ENCODE measurements at places on chromosomes 5 and 9.

GRCh38 chr5:96597438-96598020, 64.6 kb upstream of the CAST start:
- peak; percentile 30 for DNase-seq

DNA sequence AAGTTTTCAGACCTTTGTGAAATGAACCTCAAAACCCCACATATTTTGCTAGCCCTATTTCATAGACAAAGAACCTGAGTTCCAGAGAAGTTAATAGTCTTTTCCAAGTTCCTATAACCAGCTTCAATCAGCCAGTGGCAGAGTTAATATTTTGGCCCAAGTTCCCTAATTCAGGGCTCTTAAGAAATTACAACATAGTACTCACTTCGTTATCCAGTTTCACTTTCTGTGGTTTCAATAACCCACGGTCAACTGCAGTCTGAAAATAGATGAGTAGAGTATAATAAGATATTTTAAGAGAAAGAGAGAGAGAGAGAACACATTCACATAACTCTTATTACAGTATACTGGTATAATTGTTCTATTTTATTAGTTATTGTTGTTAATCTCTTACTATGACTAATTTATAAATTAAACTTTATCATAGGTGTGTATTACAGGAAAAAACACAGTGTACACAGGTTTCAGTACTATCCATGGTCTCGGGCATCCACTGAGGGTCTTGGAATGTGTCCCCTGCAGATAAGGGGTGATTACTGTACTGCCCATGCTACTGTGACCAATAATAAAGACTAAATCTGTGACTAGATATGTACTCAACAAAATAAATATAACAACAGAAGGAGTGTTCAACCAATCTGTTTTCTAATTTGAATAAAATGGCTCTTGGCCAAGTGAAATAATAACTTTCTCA, 9.3 kb upstream of the MYOT start:
- no peak for DNase-seq

DNA sequence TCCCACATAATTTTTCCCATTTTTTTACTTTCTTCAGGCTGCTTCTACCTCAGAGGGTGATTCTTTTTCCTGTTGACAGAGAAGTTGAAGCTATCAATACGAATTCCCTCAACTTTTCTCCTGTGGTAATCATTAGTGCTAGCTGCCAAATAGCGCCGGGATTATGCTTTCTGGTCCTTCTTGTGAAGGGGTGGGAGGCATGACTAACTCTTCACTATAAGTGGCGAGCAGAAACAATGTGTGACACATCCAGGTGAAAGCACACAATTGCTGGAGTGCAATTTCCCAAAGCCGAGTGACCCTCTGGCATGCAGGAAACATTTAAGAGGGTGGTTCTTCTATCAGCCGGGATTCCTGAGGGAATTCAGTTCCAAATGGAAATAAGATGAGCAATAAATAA, 56.0 kb downstream of the TRPC7 start:
- DNase-seq: no peak

- no peak for DNase-seq
Observed at GRCh38 chr5:58241389-58241788, 218.5 kb downstream of the PLK2 start.

DNA sequence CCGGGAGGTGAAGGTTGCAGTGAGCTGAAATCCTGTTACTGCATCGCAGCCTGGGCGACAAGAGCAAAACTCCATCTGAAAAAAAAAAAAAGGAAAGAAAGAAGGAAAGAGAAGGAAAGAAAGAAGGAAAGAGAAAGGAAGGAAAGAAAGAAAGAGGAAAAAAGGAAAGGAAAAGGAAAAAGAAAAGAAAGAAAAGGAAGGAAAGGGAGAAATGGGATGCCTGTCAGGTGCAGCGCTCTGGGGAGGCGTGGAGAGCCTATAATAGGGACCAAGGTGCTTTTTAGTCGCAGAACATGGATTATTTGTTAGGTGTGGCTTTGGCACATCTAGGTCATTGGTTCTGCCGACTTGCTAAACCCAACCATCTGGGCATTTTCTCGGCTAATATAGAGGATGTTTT, 17.9 kb downstream of the EXOSC2 start:
- DNase-seq: no peak

DNA sequence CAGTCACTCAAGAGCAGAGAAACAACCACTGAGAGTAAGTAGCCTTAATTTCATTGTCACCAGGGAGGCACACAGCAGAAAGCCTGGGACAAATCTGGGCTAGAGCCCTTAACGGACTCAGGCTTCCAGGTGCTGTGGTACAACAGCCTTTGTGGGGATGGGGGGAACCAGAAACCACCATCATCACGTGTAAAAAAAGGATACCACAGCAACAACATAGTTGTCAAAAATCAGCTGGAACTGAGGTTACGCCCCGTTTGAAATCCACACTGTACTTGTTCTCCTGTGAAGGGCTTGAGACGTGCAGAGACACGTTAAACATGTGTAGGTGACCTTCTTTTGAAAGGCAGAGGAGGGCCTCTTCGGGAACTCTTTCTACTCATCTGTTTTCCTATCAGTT, 16.6 kb upstream of the PLPP1 start:
- DNase-seq: no peak

DNA sequence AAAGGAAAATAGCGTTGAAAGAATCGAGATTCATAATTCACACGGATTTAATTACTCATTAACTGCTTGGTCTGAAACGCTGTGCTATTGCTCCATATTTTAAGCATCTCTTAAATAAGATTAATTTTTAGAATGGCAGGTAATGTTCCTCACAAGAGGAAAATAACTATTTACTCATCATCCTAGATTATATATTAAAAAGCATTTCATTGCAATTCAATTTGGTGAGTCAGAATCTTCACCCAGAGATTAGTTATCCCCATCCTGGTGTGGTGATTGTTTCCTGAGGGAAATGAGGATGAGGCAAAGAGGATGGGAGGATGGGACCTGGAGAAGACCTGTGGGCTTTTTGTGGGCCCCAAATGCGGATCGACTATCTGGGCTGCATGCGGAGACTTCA, 145.5 kb upstream of the MAP1B start:
- DNase-seq: no peak

GRCh38 chr5:172890659-172891058, 56.6 kb downstream of the ERGIC1 start:
- no peak for DNase-seq

- no peak for DNase-seq
Observed at GRCh38 chr5:119354537-119355243, 1.1 kb upstream of the TNFAIP8 start.

- no peak for DNase-seq
Observed at GRCh38 chr5:89573345-89573744, 690.4 kb upstream of the MEF2C start.

DNA sequence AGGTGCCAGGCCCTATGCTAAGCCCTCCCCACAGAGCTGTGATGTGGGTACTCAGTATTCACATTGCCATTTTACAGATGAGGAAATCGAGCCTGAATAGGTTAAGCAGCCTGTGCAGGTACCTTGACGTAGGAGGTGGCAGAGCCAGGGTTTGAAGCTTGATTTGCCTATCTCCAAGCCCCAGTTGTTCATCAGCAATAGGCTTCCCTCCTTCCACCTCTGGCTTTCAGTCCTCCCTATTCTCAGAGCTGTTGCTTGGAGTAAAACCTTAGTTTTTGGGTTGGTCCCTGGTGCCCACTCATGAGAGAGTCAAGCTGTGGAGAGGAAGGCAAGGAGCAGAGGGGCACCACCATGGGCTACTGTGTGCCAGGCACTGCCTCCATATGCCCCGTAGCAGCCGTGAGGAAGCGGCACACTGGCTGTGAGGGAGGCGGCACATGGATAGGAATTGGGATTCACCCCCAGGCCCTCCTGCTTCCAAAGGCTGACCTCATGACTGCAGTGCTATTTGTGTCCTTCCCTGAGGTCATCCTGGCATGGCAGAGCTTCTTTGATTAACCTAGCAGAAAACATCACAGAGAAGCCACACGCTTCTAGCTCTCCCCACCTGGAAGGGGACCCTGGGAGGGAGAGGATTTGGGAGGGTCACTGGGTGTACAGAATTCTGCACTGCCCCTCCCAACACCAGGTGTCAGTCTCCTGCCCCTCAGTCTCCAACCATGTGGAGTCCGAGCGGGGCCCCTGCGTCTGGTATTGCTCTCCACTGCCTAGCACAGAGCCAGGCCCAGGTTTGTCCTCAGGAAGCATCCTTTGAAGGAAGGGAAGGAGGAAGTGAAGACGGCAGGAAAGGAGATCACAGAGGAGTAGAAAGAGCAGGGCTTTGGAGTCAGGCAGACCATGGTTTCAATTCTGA, 109.8 kb downstream of the RGS3 start:
- no peak for DNase-seq

GRCh38 chr5:173515526-173515925, 100.9 kb downstream of the BOD1 start:
- DNase-seq: no peak

GRCh38 chr5:142939006-142939405, 168.8 kb downstream of the ARHGAP26 start:
- no peak for DNase-seq

GRCh38 chr5:98771382-98772109, 1.9 kb upstream of the RGMB start:
- peak; percentile 67 for DNase-seq

DNA sequence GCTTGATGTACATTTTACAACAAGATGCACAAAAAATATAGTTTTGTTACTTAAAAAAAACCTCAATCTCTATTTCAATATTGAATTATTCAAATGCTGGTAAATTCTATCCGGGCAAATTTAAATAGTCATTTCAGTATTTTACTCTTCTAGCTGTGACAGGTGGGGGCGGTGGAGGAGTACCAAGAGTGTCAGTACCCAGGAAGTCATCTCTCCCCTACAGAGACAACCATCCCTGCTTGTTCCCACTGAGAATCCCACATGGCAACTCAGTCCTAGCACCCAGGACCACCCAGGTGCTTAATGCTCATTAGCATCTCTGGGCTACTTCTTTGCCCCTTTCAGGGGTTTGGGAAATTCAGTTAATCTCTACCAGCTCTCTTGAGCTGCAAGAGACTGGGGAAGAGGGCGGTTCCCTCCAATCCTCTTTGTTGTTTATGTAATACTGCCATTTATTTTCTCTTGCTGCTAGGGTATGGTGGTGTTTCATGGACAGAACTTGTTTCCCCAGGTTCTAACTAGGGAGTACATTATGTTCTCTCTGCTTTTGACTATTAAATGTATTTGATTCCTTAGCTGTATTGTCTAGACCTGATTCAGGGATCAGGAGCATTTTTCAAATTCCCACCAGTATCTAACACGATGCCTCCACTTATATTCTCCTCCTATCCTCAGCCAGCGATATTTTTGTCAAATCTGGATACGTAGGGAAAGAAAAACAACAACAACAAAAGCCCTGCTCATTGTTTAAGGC, 122.5 kb downstream of the CDH18 start:
- DNase-seq: no peak

GRCh38 chr9:34084562-34084961, 35.9 kb upstream of the UBAP2 start:
- no peak for DNase-seq

DNA sequence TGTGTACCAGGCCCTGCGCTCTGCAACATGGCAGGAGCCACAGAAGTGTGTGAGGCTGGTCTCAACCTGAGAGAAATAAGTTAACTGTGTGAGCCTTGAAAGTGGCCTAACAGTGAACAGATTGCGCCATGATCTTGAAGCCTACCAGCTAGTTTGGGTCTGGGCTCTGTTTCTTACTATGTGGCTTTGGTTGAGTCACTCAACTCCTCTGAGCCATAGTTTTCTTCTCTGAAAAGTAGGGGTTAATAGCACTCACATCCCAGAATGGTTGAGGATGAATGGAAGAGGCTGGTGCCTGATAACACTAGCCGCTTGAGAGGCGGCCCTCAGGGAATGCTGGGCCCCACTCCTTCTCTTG, 121.5 kb downstream of the RGS3 start:
- DNase-seq: no peak

GRCh38 chr5:140143521-140144258, 18.0 kb downstream of the IGIP start:
- DNase-seq: no peak

DNA sequence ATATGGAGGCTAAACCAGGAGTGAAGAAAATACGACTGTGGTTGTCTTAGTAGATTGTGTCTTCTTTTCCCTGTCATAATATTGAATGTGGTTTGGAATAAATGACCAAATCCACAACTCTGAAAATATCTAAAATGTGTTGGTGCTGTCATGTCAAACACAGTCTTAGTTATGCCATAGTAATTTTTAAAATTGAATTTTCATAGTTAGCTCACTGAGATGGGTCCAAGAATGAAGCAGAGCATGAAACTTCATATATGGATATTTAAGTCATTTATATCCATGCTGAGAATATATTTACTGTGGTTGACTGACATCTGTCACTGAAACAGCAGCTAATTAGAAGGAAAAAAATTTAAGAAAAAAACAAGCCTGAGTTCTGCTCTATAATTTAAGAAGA, 260.4 kb upstream of the ATP10B start:
- no peak for DNase-seq

DNA sequence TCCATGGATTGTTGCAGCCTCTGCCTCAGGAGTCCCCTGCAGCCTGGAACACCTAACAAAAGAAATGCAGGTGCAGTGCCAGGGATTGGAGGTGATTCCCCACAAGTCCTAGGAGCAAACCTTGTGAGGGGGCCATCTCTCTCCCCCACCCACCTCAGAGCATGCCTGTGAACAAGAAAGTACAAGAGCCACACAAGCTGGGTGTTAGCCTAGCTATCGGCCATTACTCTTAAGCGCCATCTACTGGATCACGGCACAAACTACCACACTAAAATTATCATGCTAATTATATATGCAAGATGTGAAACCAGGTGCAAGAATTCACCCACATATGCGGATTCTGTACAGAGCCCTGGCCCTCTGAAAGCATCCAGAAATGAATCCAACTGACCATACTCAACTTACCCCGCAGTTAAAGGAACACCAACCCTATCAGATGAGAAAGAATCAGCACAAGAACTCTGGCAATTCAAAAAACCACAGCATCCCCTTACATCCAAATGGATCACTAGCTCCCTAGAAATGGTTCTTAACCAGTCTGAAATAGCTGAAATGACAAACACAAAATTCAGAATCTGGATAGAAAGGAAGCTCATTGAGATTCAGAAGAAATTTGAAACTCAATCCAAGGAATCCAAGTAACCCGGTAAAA, 16.5 kb upstream of the PRSS3 start:
- peak; percentile 63 for DNase-seq

GRCh38 chr5:123111502-123111901, 22.5 kb downstream of the PRDM6 start:
- DNase-seq: no peak

GRCh38 chr5:32572778-32573480, 12.4 kb upstream of the SUB1 start:
- DNase-seq: no peak
